ENCODE measurements at places on chromosomes 6 and 20. TPM values are rescaled to one million over a fixed set of nuclear protein-coding genes. Genes with fewer than 3 reads are reported as not detected.

DNA sequence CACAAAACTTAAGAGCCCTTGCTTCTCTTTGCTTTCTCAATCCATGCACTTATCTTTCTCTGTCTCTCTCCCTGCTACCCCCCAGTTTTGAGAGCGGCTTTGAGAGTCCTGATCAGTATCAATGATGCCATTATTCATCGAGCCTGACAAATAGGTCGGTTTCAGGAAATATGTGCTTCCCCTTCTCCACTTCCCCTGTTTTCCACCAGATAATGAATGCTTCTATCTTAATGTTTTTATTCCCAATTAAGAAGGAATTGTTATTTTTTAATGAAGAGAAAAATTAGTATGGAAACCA is 117.7 kb downstream of the KIF13A start:
- peaks cover 10% of the 10 kb centered on the region for H3K4me1 ChIP-seq
- H3K36me3 ChIP-seq = no peaks in the 10 kb centered on the region
- H3K27me3 ChIP-seq = no peaks in the 10 kb centered on the region
- no peak overlapping the region for H3K4me3 ChIP-seq
- no peak for DNase-seq

- H3K36me3 ChIP-seq = no peaks in the 10 kb centered on the region
- H3K4me3 ChIP-seq = no peak overlapping the region
- no peak for DNase-seq
- H3K27ac ChIP-seq = no peak overlapping the region
- H3K4me1 ChIP-seq = no peaks in the 10 kb centered on the region
These were observed 473.6 kb downstream of the EPHA7 start for GRCh38 chr6:92945799-92946198.

DNA sequence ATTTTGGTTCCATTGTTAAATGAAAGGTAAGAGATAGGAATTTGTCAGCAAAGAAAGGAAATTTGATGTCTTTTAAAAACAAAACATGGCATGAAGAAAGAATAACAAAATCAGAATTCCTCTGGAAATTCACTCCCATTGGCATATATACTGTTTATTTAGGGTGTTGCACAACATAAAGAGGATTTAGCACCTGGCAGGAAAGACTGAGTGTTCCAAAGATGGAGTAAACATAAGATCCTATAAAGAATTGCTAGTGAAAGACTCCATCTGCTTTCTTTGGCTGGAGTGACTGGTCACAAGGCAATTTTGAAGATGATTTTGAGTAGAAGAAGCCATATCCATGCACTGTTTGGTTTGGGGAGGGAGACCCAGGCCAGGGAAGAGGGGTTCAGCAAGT is 62.4 kb downstream of the CD24 start:
- DNase-seq = no peak
- no peaks in the 10 kb centered on the region for H3K4me1 ChIP-seq
- no peaks in the 10 kb centered on the region for H3K27me3 ChIP-seq
- H3K4me3 ChIP-seq = no peak overlapping the region
- no peak overlapping the region for H3K27ac ChIP-seq

- no peak overlapping the region for H3K4me3 ChIP-seq
- no peaks in the 10 kb centered on the region for H3K4me1 ChIP-seq
- no peaks in the 10 kb centered on the region for H3K27me3 ChIP-seq
- no peak overlapping the region for H3K27ac ChIP-seq
- no peaks in the 10 kb centered on the region for H3K36me3 ChIP-seq
These were observed 64.7 kb upstream of the HS3ST5 start for GRCh38 chr6:114407426-114408035.

- DNase-seq = no peak
- H3K4me3 ChIP-seq = no peak overlapping the region
- no peaks in the 10 kb centered on the region for H3K27me3 ChIP-seq
These were observed 475.7 kb upstream of the AGPAT4 start for GRCh38 chr6:161749576-161749975.

- H3K27me3 ChIP-seq = no peaks in the 10 kb centered on the region
- DNase-seq = no peak
- H3K4me1 ChIP-seq = no peaks in the 10 kb centered on the region
- no peak overlapping the region for H3K27ac ChIP-seq
- no peaks in the 10 kb centered on the region for H3K36me3 ChIP-seq
These were observed 1323.1 kb upstream of the CITED2 start for GRCh38 chr6:140697585-140697984.

- peak; percentile 55 for DNase-seq
- peak overlapping the region; percentile 74 for H3K27ac ChIP-seq
- no peaks in the 10 kb centered on the region for H3K36me3 ChIP-seq
- H3K27me3 ChIP-seq = no peaks in the 10 kb centered on the region
- H3K4me3 ChIP-seq = peak overlapping the region; percentile 56
These were observed 636 bp downstream of the RCAN2 start for GRCh38 chr6:46490425-46491200.

DNA sequence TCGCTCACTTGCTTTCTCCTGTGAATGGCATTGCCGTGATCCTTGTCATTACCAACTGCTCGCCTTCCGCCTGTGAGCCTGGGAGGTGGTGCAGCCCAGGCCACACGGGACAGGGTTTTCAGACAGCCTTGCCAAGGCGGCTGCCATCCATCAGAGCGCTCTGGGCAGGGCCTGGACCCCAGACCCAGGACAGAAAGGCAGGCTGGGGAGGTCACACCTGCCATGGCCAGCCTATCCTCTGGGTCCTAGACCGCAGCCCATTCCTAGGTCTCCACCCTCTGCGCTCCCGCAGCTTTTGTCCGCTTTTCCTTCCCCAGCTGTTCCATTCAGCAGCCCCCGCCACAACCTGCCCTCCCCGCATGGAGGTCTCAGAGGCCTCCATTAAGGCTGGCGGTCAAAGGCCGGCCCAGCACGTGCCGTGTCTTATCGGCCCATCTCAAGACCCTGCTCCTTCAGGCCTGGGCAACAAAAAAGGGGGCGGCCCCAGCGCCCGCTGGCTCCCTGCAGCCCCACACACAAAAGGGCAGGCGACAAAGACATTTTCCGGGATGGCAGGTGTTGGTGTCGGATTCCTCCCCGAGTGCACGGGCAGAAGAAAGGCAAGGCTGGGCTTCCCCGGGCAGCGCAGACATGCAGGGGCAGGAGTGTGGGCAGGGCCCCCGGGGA is 28.1 kb downstream of the INSM1 start:
- no peak for DNase-seq
- no peak overlapping the region for H3K27ac ChIP-seq
- H3K36me3 ChIP-seq = no peaks in the 10 kb centered on the region
- no peaks in the 10 kb centered on the region for H3K4me1 ChIP-seq

DNA sequence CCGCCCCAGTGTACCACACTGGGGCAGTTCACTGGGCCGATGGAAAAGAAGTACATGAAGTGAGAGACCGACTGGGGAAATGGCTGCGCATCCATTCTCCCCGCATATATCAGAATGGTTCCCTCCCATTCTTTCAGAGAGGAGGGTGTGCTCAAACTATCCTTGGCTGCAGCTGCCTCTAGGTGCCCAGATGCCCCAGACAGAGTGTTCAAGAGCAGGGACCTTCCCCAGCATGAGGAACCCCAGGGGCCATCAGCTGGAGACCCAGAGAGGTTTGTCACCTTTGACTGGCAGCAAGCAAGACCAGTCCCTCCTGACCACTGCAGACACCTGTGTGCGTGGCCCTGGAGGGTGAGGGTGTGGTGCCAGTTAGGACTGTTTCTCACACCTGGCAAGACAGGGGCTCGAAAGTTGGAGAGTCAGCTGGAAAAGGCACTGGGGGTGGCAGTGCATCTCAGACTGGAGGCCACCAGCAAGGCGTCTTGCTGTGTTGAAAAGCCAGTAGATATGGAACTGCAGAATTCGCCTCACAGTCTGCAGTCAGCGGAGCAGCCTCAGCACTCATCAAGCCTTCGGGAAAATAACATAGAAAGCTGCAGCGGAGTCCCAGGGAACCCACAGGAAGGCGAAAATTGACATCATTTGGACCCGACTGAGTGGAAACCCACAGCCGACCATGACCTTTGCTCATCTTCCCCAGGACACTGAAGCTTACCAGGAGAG is 76.7 kb downstream of the GPR6 start:
- H3K27me3 ChIP-seq = no peaks in the 10 kb centered on the region
- DNase-seq = no peak
- H3K36me3 ChIP-seq = no peaks in the 10 kb centered on the region
- no peak overlapping the region for H3K27ac ChIP-seq
- H3K4me1 ChIP-seq = no peaks in the 10 kb centered on the region

DNA sequence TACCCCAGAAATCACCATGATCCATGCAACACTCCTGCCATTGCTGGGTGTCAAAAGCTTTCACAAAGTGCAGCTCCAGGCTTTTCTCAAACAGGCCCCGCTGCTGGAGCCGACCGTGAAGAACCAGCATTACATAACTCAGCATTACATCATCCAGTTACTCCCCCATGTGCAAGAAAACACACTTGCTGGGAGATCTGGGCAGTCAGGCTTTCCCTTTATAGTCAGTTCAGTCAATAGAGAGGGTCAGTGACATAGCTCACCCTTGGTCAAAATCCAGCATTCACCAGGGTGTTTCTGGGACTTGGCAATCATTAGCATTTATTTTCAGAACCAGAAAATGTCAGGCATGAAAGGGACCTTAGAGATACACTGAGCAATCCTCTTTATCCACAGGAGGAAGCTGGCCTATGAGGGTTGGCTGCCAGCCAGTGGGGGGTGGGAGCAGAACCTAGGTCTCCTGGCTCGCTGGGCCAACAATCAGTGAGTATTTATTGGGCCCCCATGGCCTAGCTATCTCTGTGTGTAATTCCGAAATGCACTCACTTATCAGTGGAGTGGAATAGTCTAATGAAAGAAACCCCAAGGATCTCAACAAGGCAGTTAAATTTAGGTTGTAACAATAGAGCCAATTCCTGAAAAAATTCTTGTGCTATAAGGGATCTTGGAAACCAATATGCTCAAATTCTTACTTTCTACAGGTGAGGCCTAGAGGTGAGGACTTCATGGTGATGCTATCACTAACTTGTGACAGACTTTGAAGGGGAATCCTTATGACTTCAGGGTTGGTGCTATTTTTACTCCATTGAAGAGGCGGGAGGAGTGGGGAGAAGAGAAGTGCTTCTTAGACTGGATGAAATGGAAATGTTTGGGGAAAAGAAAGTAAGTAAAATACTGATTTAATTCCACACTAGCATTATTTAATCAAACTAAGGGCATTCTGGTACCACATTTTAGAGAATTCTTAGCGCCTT is 54.6 kb downstream of the LYRM4 start:
- H3K27ac ChIP-seq = peak overlapping the region; percentile 73
- H3K4me1 ChIP-seq = peaks cover 13% of the 10 kb centered on the region
- no peaks in the 10 kb centered on the region for H3K27me3 ChIP-seq
- no peaks in the 10 kb centered on the region for H3K36me3 ChIP-seq
- no peak overlapping the region for H3K4me3 ChIP-seq

- H3K27me3 ChIP-seq = no peaks in the 10 kb centered on the region
- peak overlapping the region; percentile 16 for H3K27ac ChIP-seq
- H3K36me3 ChIP-seq = no peaks in the 10 kb centered on the region
- H3K4me1 ChIP-seq = peaks cover 13% of the 10 kb centered on the region
- H3K4me3 ChIP-seq = no peak overlapping the region
These were observed 18.3 kb downstream of the MRPS18A start for GRCh38 chr6:43669050-43669921.

DNA sequence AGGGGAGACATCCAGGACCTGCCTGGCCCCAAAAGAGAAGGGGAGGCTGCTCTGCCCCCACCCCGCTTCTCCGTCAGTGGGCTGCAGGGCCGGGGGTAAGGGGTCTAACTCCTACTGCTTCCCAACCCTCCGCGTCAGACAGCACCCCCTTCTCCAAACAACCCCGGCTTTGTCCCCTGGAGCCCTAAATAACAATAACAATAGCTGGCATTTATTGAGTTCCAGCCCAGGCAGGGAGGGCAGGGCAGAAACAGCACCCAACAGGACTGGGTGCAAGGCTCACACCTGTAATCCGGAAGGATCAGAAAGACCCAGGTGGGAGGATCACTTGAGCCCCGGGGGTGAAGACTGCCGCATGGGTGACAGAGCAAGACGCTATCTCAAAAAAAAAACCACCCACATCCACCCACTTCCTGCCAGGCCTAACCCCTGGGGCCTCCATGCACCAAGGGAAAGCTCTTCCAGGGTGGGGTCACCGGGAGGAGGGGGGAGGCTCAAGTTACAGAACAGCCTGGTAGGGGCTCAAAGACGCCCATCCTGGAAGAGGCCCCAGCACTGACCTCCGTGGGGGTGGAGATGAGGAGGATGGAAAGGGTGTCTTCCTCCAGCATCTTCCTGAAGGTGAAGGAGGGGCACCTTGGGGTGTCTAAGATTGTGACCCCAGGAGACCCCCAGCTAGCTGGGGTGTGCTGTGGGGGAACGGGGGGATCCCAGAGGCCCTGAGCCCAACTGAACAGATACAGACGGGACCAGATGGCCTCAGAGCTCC is 1.3 kb upstream of the FNDC11 start:
- no peak overlapping the region for H3K27ac ChIP-seq
- no peak overlapping the region for H3K4me3 ChIP-seq
- H3K4me1 ChIP-seq = peaks cover 1% of the 10 kb centered on the region
- DNase-seq = no peak
- H3K36me3 ChIP-seq = no peaks in the 10 kb centered on the region

DNA sequence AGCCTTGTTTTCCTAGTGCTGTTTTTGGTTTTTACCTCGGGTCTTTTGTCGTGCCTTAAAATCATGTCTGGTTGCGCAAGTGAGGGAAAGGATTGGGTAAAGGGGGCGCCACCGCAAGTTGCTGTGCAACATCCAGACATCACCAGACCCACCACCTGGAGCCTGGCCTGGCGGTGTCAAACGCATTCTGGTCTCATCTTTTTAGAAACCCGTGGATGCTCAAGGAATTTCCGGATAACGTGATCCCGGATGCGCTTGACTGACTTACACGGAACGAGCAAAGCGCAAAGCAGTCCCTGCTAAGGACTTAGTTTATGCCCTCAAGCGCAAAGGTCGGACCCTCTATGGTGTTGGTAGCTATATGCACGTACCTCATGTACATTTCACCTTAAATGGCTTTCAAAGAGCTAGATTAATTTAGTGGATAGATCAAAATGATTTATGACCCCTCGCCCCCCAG is 105.2 kb downstream of the OR2B2 start:
- no peaks in the 10 kb centered on the region for H3K36me3 ChIP-seq
- peaks cover 4% of the 10 kb centered on the region for H3K4me1 ChIP-seq
- H3K27ac ChIP-seq = peak overlapping the region; percentile 94
- DNase-seq = no peak
- peak overlapping the region; percentile 38 for H3K4me3 ChIP-seq

GRCh38 chr6:168413856-168414255 is 27.1 kb upstream of the SMOC2 start:
- H3K27ac ChIP-seq = no peak overlapping the region
- H3K36me3 ChIP-seq = no peaks in the 10 kb centered on the region
- no peak overlapping the region for H3K4me3 ChIP-seq

GRCh38 chr6:86516087-86516486 is 421.2 kb upstream of the HTR1E start:
- no peak overlapping the region for H3K27ac ChIP-seq
- H3K36me3 ChIP-seq = no peaks in the 10 kb centered on the region
- H3K4me3 ChIP-seq = no peak overlapping the region
- DNase-seq = no peak

GRCh38 chr6:52834481-52834880 is 6.1 kb downstream of the GSTA5 start:
- DNase-seq = no peak
- no peak overlapping the region for H3K4me3 ChIP-seq
- no peaks in the 10 kb centered on the region for H3K4me1 ChIP-seq

GRCh38 chr6:13725052-13725451 is 13.4 kb upstream of the RANBP9 start:
- H3K4me1 ChIP-seq = no peaks in the 10 kb centered on the region
- DNase-seq = no peak
- H3K27ac ChIP-seq = no peak overlapping the region
- H3K27me3 ChIP-seq = no peaks in the 10 kb centered on the region

Gene ATAT1
- total RNA-seq = 9.8 TPM

Gene CCR6
- total RNA-seq = not detected

Gene CAGE1
- total RNA-seq = not detected

Gene CHRNA4
- 1.1 TPM for total RNA-seq

Gene CTCFL
- 0.28 TPM for total RNA-seq

Gene NRSN1
- not detected for total RNA-seq

Gene BNIP5
- total RNA-seq = 1.4 TPM

Gene SLC22A23
- 3.8 TPM for total RNA-seq

Gene SLC32A1
- not detected for total RNA-seq
